Effector memory CD8-positive, alpha-beta T cell (primary cell): ENCODE measurements at places on chromosomes 13 and 19.
A peak's percentile ranks its signal among the peaks of the same experiment; 100 is the strongest.

GRCh38 chr19:13507053-13507611 lies 853 bp upstream of the CACNA1A start:
- H3K4me3 ChIP-seq: no peak overlapping the region
- peaks cover 84% of the 10 kb centered on the region for H3K27me3 ChIP-seq
- no peak overlapping the region for H3K27ac ChIP-seq
- no peaks in the 10 kb centered on the region for H3K36me3 ChIP-seq
- H3K4me1 ChIP-seq: peaks cover 4% of the 10 kb centered on the region

DNA sequence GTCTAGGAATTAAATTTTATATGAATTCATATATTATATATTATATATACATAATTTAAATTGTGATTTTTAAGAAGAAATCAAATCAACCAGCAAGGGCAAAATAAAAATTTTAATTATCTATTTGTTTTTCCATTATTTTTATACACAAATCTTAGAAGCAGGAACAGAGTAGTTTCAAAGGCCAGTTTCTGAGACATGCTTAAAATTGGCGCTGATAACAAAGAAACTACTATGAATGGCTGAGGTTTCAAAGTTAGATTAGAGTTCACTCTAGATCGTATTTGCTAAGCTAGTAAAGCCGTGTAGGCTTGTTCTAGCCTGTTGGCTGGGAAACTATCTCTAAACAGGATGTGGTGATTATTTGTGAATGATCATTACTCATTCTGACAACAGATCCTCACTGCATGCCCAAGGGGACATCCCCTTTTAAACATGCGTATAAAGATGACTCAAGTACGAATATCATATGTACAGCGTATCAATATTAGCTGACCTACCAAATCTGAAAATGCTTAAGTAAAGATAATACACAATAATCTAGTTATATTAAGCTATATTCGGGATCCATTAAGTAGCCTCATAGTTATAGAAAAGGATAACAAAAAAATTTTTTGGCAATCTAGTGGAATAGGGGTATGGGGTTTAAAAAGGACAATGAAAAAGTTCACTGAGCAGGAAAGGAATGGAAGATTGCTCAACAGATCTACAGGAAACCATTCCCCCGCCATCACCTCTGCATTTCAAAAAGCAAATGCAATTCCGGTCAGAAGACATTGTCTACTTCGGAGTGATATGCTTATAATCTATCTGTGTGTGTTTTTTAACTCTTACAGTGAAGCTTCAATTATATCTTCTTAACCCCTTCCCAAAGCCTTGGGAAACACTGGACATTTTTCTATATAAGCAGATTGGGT lies 150.1 kb downstream of the SHISA2 start:
- no peak overlapping the region for H3K4me3 ChIP-seq
- no peaks in the 10 kb centered on the region for H3K36me3 ChIP-seq

GRCh38 chr19:1068009-1069001 lies 1.3 kb downstream of the ARHGAP45 start:
- H3K27ac ChIP-seq: peak overlapping the region; percentile 94
- no peaks in the 10 kb centered on the region for H3K27me3 ChIP-seq
- peak overlapping the region; percentile 96 for H3K4me3 ChIP-seq

DNA sequence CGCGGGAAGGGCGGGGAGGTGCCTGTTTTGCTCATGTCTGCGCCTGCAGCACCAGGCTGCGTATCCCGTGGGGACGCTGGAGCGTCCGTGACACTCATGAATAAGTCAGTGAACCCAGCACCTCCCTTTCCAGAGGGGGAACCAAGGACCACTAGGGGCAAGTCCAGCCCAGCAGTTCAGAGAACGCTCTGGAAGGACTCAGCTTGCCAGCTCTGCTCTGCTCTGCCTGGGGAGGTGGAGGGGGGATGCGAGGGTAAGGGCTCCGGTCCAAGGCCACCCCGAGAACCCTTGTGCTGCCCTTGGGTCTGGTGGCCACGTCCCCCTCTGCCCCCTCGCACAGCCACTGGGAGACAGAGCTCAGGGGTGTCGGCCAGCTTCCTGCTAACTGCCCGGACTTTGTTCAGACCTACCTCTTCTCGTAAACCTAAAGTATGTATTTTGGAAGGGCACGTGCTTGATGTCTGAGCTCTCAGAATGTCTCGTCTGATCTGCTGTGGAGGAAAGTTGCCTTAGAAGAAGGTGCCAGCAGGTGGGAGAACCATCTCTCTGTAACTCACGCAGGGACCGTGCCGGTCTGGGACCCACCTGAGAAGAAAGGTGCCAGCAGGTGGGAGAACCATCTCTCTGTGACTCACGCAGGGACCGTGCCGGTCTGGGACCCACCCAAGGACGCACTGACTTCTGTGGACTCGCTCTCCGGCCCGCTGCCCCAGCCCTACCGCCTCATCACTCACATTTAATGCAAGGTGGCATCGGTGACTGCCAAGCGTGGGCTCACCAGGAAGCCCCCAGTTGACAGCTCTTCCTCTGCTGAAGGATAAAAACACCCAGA lies 34.1 kb downstream of the TMEM255B start:
- H3K4me1 ChIP-seq: no peaks in the 10 kb centered on the region
- DNase-seq: no peak
- H3K36me3 ChIP-seq: no peaks in the 10 kb centered on the region

DNA sequence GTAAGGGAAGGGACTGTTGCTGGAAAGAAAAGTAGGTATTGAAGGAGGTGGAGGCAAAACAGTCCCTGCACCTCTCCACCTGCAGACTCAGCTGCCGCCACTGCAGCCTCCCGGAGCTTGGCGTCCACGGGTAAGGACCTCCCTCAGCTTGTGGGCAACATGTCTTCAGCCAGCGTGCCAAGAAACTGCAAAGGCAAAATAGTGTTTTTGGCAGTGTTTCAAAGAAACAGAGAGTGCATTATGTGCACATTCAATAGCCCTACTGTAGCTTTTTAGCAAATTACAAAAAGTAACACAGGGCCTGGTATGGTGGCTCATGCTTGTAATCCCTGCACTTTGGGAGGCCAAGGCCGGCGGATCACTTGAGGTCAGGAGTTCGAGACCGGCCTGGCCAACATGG lies 57.4 kb downstream of the ATP11A start:
- no peak for DNase-seq
- H3K4me1 ChIP-seq: peaks cover 22% of the 10 kb centered on the region
- H3K4me3 ChIP-seq: no peak overlapping the region
- H3K36me3 ChIP-seq: no peaks in the 10 kb centered on the region
- H3K27ac ChIP-seq: no peak overlapping the region
- no peaks in the 10 kb centered on the region for H3K27me3 ChIP-seq
